ENCODE measurements at places on chromosomes 7 and 10. TPM values are rescaled to one million over a fixed set of nuclear protein-coding genes. Genes with fewer than 3 reads are reported as not detected.

Gene TMEM229A
- polyA plus RNA-seq, result 0.88 TPM

Gene RNF32
- 2.3 TPM for polyA plus RNA-seq

DNA sequence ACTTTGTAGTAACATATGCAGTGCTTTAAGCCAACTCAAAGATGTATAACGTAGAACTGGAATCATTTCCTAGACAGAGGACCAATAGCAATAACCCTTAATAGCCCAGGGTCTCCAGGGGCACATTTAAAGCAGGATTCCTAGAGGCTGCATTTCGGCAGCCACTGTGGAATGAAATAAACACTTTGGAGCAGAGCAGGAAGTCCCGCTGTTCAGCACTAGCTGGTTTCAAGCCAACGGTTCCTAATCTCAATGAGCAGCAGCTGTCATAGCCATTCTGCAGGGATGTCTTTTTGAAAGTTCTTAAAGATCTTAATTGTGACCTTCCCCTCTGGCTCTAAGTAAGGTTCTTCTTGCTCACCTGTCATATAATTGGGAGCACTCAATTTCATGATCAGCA lies 18.4 kb upstream of the MACROH2A2 start:
- no peak overlapping the region for H3K27ac ChIP-seq
- H3K4me1 ChIP-seq, result no peaks in the 10 kb centered on the region
- no peak for DNase-seq
- H3K36me3 ChIP-seq, result no peaks in the 10 kb centered on the region

Gene WDR11
- 54.2 TPM for polyA plus RNA-seq
